ENCODE measurements at places on chromosomes 7 and 10.

DNA sequence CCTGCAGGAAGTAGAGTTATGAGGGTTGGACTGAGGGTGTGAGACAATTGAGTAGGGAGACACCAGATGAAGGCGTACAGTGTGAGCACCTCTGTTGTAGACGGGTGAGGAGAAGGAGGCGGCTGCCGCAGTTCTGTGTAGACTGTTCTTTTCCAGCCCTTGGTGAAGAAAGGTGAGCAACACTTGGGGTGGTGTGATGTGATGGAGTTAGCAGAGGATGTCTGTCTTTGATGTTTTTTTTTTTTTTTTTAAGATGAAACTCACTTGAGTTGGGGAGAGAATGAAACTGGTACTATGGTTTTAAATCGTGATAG is 42.8 kb upstream of the RNF216 start:
- no peak for DNase-seq

DNA sequence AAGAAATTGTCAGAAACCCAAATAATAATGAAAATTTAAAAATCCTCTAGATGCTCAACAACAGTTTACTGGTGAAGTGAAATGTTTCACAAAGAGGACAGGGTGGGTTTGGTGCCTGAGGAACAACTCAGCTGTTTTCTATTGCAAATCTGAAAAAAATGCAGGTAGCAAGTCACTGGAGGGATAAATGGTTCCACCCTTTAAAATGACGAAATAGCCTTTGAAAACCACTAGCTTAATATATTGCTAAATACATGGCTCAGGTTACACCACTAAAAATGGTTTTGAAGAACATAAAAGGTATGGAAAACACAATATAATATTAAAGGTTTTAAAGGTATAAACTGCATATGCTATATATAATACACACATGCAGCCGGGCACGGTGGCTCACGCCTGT is 69.5 kb downstream of the LMBR1 start:
- DNase-seq = no peak

- no peak for DNase-seq
Observed at GRCh38 chr10:132691711-132692153, 94.2 kb downstream of the NKX6-2 start.

- DNase-seq = no peak
Observed at GRCh38 chr10:107924458-107924857, 760.0 kb upstream of the SORCS1 start.

GRCh38 chr7:36299823-36300341 is 89.8 kb upstream of the ANLN start:
- no peak for DNase-seq
